Activated B cell treated with CpG ODN at 0.5 μM for 24 hours (primary cell): ENCODE measurements at places on chromosomes 4 and X. TPM values are rescaled to one million over a fixed set of nuclear protein-coding genes. Genes with fewer than 3 reads are reported as not detected.

DNA sequence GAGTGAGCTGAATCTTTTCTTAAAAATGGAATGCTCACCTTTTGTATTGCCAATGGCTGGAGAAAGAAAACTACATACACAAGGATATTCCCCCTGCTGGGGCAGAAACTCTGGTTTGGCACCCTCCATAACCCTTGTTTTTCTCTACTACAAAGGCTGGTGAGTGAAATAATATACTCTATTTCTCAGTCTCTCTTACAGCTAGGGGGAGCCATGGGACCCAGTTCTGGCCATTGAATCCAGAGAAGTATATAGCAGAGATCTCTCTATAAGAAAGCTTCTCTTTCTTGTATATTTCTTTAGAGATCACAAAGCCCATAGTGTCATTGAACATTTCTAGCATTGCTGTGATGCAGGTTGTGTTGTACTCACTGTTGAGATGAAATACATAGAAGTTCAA lies 49.8 kb downstream of the SMPX start:
- DNase-seq: no peak

- no peak for DNase-seq
These were observed 199.5 kb upstream of the PUDP start for GRCh38 chrX:7347465-7347864.

DNA sequence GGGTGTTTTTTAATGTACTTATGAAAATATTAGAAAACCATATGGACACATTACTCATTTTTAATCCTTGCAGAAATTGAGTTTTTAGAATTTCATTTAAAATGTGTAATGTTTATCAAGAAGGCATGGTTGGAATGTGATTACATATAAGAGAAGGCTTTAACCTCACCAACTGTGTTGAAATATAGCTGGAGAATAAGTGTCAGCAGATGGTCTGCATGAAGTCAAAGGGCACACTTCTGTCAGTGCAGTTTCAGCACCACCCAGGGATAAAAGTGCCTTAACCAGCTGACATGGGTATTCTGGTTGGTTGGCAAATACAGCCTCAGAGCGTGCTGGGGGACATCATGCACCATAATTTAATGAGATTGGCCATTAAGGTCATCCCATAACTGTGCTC lies 21.2 kb upstream of the ANTXR2 start:
- DNase-seq: no peak

- DNase-seq: no peak
These were observed 174.4 kb upstream of the ATP6AP2 start for GRCh38 chrX:40406330-40406859.

GRCh38 chr4:71257761-71258160 lies 81.1 kb upstream of the SLC4A4 start:
- DNase-seq: no peak

DNA sequence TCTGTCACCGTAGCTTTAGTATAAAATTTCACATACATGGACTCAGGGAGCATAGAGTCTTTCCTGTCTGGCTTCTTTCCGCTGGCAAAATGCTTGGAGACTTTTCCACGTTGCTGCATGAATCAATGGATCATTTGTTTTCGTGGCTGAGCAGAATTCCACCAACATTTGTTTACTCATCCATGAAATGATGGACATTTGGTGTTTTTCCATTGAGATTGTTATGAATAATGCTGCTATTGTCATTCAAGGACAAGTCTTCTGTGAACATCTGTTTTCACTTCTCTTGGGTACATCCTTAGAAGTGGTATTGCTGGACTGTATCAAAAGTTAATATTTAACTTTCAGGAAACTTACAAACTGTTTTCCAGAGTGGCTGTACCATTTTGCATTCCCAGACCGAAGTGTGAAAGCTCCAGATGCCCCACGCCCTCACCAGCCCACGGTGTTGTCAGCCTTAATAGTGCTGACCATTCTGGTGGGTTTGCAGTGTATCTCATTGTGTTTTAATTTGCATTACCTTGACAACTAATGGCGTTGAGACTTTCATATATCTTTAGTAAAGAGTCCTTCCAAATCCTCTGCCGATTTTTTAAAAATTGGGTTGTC lies 5.8 kb upstream of the TMEM271 start:
- no peak for DNase-seq

DNA sequence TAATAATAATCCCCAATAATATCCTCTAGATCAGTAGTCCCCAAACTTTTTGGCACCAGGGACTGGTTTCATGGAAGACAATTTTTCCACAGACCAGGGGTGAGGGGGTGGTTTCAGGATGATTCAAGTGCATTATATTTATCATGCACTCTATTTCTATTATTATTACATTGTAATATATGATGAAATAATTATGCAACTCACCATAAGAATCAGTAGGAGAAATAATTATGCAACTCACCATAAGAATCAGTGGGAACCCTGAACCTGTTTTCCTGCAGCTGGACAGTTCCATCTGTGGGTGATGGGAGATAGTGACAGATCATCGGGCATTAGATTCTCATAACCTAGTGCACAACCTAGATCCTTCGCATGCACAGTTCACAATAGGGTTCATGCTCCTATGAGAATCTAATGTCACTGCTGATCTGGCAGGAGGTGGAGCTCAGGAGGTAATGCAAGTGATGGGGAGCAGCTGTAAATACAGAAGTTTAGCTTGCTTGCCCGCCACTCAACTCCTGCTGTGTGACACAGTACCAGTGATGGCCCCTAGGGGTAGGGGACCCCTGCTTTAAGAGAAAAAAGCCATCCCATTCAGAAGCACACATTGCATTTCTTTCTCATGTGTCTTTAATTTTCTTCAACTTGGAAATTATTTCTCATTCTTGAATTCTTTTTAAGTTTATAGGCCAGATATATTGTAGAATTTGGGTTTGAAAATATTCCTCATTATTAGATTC lies 16.0 kb upstream of the SH3RF1 start:
- no peak for DNase-seq

The DDIT4L gene
- not detected in 2 replicates for total RNA-seq

GRCh38 chr4:47002580-47002979 lies 9.2 kb upstream of the GABRA4 start:
- no peak for DNase-seq

- DNase-seq: no peak
These were observed 7.8 kb upstream of the HAUS3 start for GRCh38 chr4:2249526-2250356.

- DNase-seq: no peak
These were observed 32.2 kb upstream of the FAT1 start for GRCh38 chr4:186755550-186756519.

The TENM3 gene
- total RNA-seq: not detected in 2 replicates

The TMEM156 gene
- total RNA-seq: 26.0 and 29.5 TPM in 2 replicates

DNA sequence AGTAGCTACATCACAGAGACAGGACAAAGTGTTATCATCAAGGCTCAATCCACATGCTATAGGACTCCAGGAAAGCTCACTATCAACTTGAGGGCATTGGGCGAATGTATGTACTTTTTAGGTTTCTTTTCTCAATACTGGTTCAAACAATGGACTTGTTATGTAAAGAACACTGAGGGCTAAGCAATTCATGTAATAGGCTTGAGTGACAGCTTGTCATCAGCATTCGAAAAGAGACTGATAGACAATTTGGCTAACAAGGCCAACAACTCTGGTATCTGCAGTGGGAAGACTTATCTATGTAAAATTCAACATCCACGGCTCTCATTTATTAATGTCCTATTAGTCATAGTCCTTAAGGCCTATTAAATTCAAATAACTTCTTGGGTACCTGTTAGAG lies 141.1 kb downstream of the NPNT start:
- no peak for DNase-seq

DNA sequence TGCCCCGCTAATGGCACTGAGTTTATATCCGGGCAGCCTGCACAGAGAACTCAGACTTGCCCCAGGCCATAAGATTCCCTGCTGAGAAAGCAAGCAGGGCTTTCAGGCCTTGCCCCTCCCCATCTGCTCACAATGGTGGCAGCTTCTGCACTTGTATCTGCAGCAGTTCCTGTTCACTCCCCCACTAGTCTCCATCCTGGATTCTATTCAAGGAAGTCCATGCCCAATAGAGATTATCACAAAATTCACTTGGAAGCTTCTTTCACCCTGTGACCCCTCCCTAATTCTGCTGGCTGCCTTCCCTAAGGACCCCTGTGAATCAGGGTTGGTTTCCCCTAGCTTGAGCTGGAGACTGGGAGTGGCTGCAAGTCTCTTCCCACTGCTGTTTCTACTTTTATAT lies 34.5 kb upstream of the UCP1 start:
- DNase-seq: no peak

GRCh38 chr4:945274-946102 lies 13.2 kb downstream of the TMEM175 start:
- DNase-seq: no peak

DNA sequence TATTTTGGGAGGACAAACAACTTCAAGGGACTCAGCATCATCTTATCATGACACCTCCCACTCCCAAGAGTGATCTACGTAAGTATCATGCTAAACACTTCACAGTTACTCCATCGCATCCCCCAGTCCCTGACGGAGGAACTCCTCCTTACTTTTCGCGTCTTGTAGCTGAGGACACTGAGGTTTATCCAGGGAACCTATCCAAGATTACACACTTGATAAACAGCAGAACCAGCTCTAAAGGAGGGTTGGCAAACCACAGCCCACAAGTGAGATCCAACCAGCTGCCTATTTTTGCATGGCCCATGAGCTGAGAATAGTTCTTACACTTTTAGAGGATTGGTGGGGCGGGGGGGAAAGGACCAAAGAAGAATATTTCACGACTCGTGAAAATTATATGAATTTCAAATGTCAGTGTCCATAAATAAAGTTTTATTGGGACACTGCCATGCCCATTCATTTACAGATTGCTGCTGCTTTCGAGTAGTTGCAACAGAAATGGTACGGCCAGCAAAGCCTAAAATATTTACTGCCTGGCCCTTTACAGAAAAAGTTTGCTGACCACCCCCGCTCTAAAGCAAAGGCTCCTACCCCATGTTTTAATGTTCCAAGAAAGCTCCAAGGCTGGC lies 47.8 kb downstream of the SEPSECS start:
- no peak for DNase-seq

GRCh38 chr4:17502756-17503155 lies 9.1 kb downstream of the QDPR start:
- no peak for DNase-seq

The SSX2B gene
- total RNA-seq: not detected in 2 replicates

GRCh38 chr4:71209161-71209560 lies 129.7 kb upstream of the SLC4A4 start:
- no peak for DNase-seq

- no peak for DNase-seq
These were observed 195.6 kb downstream of the LARP7 start for GRCh38 chr4:112832493-112832892.

DNA sequence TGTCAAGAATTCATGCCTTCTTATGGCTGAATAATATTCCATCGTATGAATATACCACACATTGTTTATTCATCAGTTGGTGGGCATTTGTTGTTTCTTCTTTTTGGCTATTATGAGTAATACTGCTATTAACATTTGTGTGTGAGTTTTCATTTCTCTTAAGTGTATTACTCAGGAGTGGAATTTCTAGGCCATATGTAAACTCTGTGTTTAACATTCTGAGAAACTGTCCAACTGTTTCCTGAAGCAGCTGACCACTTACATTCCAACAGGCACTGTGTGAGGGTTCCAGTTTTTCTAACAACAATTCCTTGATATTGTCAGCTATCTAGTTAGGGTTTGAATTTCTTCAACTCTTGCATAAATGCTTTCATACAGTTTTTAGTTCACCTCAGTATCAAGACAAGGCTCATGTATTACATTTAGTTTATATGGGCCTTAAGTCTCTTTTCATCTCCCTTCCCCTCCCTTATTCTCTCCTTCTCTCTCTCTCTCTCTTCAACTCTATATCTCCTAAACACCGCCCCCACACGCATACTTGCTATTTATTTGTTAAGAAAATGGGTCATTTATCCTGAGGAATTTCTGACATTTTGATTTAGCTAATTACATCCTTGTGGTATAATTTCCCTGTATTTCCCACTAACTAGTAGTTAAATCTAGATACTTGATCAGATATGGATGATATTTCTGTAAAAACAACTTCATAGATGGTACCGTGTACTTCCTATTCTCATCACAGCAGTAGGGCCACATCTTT lies 77.4 kb downstream of the WDR19 start:
- DNase-seq: no peak

DNA sequence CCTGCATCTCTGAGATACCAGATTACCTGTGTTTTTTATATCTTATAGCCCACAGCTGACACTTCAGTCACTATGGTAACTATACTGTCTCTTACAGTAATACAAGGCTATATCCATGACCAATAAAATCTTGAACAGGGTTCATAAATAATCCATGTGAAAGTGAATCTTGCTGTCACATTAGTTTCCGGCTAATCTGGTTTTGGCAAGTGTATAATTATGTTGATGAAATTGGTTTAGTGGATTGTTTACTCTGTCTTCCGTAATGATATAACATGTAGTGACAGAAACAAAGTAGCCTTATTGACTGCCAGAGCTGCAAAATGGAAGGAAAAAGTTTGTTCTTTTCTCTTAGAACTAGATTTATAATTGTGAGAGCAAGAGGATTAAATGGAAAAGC lies 686.6 kb upstream of the PABPC4L start:
- no peak for DNase-seq

GRCh38 chr4:152310257-152310656 lies 225.6 kb downstream of the FBXW7 start:
- DNase-seq: no peak

The GALNT7 gene
- total RNA-seq: 15.3 and 16.9 TPM in 2 replicates

- no peak for DNase-seq
These were observed 135.9 kb downstream of the GATB start for GRCh38 chr4:151624626-151625565.

DNA sequence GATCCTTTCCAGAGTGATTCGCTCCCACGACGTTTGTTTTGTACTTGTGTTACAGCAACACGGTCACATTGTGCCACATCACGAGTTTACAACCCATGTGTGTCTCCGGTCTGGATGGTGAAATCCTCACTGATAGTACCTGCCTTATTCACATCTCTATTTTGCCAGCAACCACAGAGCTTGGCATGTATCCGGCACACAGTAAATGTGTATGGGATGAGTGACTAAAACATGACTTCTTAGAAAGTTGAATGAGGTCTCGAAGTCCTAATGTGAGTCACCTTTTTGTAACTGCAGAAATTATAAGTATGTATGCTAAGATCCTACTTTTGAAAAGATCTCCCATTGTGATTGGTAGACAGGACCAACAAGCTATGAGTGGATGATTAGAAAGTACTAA lies 7.5 kb downstream of the STOX2 start:
- DNase-seq: no peak

The UGT2A1 gene
- not detected in 2 replicates for total RNA-seq

The FUNDC2 gene
- total RNA-seq: 62.0 and 67.6 TPM in 2 replicates

GRCh38 chr4:185210102-185210981 lies 944 bp downstream of the SNX25 start:
- DNase-seq: peak; percentile 59

GRCh38 chr4:48047896-48048295 lies 31.3 kb downstream of the NIPAL1 start:
- DNase-seq: peak; percentile 25
